ACHN (cell line): ENCODE measurements at places on chromosomes 13 and 19.

GRCh38 chr19:42169486-42170413 is 37.5 kb upstream of the POU2F2 start:
- DNase-seq: no peak

DNA sequence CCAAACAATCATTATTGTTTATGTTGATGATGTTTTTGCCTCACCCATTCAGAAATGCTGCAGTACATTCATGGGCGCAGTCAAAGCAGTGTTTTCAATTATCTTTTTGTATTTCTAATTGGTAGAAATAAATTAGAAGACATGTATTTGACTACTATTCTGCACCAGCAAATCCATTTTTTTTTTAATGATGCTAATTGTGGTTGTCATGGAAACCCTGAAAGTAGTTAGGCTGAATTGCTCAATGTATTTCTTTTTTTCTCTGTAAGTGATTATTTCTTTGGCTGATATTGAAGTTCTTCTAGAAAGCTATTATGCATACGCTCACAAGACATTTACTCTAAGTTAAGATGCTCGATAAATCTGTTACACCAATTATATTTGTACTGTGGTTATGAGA is 101.2 kb downstream of the RFC3 start:
- DNase-seq: no peak

DNA sequence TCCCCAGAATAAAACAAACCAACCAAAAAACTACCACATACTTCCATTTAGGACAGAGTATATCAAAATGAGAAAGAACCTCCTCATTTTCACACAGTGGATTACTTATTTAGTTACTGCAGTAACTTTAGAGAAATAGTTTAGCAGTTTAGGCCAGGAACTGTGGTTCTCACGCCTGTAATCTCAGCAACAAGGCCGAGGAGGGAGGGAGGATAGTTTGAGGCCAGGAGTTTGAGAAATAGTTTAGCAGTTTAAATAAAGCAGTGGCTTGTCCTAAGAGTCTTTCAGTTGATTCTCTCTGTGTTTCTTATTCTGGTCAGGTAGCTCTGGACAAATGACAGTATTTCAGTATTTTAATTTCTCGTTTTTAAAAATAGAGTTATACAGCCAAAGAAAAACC is 9.4 kb downstream of the HMGB1 start:
- no peak for DNase-seq

- no peak for DNase-seq
Measured at GRCh38 chr19:11942843-11943108, 17.9 kb downstream of the ZNF700 start.

DNA sequence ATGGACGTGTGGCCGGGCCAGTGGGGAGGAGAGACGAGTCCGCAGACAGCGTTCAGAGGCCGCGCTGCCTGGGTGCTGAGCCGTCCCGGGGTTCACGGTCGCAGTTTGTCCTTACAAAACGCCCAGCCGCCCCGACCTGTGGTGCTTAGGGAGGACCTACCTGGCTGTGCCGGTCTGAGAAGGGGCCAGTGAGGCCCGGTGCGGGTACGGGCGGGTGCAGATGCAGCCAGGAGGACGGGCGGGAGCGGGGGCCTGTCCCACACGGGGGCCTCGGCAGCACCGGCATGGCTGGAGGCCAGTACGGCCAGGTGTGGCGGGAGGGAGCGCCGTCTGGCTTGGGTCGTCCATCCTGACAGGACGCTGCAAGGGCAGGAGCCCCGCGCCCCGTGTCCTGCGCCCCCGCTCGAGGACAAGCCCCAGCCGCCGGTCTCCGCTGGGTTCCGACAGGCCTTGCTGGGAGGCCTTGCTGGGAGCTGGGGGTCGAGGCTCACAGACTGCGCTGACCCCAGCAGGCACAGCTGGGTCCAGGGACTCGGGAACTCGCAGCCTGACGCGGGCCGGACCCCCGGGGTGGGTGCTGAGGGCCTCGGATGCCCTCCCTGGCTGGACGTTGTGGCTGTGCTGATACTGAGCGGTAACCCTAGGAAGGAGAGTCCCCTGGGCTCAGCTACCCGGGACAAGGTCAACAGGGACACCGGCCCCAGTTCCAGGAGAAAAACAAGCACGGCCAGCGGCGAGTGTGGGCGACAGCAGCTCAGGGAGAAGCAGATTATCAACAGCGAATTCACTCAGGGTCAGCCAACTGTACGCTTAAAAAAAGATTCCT is 5.3 kb upstream of the PROZ start:
- DNase-seq: no peak

DNA sequence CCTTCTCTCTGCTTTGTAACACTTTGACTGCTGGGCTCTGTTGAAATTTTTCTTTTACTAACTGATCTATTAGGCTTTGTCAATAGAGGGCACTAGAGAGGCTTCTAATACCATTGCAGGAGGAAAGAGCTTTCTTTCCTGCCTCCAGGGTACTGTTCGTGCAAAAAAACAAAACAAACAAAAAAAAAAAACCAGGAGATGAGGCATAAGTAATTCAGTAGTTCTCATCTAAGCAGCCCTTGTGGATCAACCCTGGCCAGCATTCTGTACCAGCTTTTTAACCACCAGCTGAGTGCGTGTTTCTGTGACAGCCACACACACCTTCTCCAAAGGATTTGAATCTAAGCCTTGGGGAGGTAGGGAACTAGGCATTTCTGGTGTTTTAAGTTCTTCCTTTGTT is 1707.6 kb upstream of the SLC10A2 start:
- peak; percentile 55 for DNase-seq

DNA sequence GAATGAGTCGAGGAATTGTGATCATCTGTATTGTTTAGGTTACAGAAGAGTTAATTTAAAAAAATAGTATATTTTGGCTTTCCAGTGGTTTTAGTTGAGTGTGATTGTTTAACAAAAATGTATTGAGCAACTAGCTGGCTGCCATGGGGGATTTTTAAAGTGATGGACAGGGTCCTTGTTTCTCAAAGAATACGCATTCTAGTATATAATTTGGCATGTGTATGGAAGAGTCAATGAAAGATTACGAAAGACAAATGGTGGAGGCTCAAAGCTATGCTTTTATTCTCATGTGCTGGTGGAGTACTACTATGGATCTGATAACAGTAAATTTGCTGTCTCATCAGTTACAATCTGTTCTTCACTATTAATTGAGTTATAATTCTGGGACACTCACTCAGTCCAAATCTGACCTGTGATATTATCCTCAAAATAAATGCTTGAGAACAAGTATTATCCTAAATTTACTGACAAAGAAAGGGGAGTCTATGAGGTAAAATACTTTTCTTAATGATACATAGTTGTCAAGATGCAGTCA is 240.0 kb downstream of the GPC6 start:
- no peak for DNase-seq

DNA sequence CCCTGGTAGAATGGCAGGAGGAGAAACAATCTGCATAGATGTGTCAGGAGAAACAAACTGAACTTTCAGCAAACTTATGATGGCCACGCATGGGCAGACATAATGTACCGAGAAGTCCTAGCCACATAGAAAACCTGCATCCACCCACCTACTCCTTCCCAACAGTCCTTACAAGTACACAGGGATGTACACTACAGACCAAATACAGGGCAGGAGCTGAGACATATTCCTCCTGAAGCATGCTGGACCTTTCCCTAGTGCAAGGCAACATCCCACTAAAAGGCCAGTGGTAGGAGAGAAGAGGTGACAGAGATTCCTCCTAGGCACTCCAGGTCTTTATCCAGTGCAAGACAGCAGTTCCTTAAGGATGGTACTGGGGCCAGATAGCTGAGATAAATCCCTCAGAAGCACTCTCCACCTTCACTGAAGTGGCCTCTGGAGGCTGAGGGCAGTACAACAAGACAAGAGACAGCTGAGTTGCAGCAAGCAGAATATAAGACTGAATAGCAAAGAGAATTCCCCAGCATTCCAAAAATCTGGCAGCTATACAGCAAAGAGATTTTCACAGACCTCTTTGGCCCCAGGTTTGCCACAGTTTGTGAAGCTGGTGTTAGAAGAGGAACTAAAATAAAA is 18.3 kb downstream of the VWA8 start:
- DNase-seq: peak; percentile 48

DNA sequence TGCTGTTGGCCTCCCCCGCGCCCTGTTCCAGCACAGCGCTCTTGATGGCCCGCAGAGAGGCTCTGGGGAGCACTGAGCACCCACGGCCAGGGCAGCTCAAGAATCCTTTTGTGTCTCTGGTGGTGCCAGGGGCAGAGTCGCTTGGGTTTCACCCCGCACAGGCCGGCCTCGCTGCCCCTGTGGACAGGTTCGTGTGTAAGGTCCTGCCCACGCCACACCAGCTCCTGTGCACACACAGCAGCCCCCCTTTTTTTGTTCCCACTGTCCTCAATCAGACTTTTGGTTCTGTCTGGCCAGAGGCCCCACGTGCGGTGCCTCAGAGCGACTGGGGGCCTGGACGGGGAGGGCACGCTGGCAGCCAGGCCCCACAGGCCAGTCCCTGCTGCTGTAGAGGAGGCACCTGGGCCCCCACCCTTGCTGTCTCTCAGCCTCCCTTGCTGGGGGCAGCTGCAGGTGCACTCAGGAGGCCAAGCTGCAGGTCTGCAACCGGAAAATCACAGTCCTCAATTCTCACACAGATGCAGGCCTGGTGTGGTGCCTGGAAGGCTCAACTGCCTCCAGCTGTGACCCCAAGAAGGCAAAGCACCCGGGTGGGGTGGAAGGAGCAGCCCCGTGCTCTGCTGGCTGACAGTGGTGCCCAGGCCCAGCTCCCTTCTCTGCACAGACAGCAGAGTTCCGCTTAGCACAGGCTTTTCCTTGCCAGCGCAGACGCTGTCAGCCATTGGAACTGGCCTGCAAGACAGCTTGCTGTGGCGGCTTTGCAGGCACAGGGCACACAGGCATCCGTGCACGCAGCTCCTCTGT is 12.6 kb upstream of the F7 start:
- no peak for DNase-seq

DNA sequence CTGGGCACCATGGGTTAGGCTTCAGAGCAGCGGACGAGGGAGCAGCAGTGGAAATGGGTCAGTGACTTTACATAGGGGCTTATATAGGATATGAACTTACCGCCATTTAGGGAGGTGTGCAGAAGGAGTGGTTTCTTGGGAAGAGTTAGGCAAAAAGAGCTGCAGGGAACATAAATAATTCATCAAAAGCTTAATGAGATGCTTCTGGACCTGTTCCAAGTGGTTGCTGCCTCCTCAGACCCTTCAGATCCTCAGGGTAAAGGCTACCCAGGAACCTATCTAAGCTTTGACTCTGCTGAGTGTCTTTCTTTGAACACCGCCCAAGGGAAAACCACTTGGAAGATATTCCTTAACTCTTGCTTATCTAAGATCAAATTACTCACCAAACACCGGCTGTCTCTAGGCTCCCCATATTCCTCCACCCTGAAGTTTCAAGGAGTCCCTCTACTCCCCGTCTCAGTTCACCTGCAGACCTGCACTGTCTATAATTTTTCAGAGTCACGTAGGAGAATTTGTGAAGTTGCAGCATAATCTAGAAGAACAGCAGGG is at the start of gene IGFL4:
Gene IGFL4 (minus strand): TSS at position 51 of the 549 bp plus-strand sequence. CDS start 40 bp downstream, at position 11.
- no peak for DNase-seq

DNA sequence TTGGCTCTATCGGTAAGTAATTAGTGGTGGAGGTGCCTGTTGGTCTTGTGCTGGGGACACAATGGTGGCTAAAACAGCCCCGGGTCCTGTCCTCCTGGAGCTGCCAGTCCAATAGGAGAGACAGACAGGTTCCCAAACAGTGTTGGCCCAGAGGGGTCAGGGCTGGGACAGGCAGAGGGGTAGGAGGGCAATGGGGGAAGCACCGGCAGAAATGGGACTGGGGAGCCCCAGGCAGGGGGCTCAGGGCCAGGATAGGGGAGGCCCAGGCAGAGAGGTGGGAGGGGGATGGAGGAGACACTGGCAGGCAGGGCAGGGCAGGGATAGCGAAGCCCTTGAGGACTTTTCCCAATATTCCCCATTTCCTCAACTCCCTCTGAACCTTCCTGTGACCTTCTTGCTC is 2.2 kb upstream of the FBL start:
- DNase-seq: no peak

- no peak for DNase-seq
Measured at GRCh38 chr19:18223860-18224524, 2.2 kb downstream of the PDE4C start.

DNA sequence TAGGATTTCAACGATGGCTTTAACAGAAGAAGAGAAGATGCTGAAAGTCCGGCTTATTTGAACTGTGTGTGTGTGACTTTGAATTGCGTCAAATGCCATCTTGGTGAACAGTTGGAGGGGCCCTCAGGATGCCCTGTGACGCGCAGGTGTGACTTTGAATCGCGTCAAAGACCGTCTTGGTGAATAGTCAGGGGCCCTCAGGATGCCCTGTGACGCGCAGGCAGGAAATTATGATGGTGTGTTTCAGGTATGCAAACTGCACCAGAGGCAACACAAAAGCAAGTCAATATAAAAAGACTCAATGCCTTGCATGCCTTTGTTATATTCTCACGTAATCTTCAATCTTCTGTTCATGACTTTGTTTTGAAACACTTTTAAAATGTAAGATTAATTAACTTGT is 29.2 kb downstream of the ATP11A start:
- DNase-seq: no peak

DNA sequence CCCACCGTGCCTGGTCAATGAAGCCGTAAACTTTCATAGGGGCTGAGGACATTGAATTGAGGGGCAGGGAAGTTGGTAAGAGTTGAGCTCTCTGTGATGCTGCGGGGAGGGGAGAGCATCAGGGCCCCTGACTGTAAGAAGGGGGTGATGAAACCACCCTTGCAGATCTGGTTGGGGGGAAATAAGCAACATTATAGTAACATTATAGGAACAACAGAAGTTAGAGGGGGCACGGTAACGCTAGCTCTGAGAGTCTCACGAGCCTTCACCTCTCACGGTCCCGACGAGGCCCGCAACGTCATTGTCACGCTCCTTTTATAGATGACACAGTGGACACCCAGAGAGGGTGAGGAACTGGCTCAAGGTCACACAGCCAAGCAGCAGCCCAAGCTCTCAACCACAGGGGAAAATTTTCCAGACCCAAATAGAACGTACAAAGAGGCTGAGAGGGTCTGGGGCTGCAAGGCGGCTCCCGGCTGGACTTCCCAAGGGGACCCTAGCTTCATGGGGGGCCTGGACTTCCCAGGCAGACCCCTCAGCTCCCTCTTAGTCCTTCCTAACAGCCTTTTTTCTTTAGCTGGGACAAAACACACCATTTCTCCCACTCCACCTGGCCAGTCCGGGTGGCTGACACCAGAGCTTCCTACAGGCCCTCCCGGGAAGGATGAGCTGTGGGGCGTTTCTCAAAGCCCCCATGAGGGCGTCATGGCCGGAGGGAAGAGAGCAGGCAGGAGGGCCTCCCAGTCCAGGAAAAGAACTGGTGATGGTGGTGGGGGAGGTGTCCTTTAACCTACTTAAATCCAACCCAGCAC is 4.1 kb downstream of the TLE5 start:
- no peak for DNase-seq
